ENCODE measurements at places on chromosomes 13 and 19. TPM values are rescaled to one million over a fixed set of nuclear protein-coding genes. Genes with fewer than 3 reads are reported as not detected.

The CACNG6 gene
- 2.2 TPM for total RNA-seq

The SRRM5 gene
- 0.24 TPM for total RNA-seq

The MYPOP gene
- 7.5 TPM for total RNA-seq

The S1PR2 gene
- 15.4 TPM for total RNA-seq

The CIC gene
- 67.9 TPM for total RNA-seq

The VWA8 gene
- total RNA-seq = 18.2 TPM

The GFY gene
- total RNA-seq = not detected

The ALG5 gene
- 30.6 TPM for total RNA-seq

The ZNF443 gene
- total RNA-seq = 3.3 TPM

The PEX11G gene
- total RNA-seq = 3.8 TPM

The PTGIR gene
- 6.9 TPM for total RNA-seq

DNA sequence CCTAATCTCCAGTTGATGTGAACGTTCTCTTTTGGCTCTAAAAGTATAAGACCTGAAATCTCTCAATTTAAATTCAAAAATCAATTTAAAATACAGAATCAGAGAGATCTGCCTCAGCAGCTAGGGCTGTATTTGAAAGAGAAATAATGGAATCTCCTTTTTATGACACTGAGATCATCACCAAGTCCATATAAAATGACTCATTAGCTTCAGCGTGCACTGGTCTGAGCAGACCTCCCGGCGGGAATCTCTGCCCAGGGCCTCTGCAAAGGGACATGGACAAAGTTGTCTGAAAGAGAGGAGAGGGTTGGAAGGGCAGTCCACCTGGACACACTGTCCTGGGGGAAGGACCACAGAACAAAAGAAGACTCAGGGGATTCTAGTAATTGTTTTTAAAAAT lies 855.6 kb downstream of the EFNB2 start:
- H3K4me1 ChIP-seq = no peaks in the 10 kb centered on the region
- no peaks in the 10 kb centered on the region for H3K36me3 ChIP-seq
- DNase-seq = no peak
- H3K4me3 ChIP-seq = no peak overlapping the region
- H3K27me3 ChIP-seq = no peaks in the 10 kb centered on the region

DNA sequence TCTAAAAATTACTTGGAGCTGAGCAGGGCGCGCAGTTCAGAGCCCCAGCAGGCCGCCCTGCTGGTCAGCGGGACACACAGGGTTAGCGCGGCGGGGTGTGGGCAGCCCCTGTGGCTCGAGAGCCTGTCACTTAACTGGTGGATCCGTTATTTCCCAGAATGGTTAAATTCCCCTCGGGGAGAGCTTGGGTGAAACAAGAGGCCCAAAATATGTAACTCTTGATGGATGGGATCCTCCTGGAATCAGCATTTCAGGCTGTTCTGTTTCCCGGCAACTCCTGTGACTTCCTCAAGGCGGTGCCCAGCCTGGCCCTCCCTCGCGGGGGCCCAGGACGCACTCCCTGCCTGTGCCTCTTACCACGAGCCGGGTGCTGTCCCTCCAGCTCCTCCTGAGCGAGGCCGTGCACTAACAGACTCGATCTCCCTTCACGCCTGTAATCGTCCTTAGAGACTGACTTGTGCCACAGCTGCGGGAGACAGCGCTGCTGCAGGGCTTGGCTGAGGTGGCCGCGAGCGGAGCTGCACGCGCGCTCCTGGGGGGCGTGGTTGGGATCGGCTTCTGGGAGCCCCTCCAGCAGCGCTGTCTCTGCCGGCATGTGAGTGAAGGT lies 9.7 kb downstream of the PTBP1 start:
- DNase-seq = no peak
- no peak overlapping the region for H3K27ac ChIP-seq
- peaks cover 22% of the 10 kb centered on the region for H3K4me1 ChIP-seq
- H3K36me3 ChIP-seq = peaks cover 93% of the 10 kb centered on the region
- no peaks in the 10 kb centered on the region for H3K27me3 ChIP-seq
- no peak overlapping the region for H3K4me3 ChIP-seq

DNA sequence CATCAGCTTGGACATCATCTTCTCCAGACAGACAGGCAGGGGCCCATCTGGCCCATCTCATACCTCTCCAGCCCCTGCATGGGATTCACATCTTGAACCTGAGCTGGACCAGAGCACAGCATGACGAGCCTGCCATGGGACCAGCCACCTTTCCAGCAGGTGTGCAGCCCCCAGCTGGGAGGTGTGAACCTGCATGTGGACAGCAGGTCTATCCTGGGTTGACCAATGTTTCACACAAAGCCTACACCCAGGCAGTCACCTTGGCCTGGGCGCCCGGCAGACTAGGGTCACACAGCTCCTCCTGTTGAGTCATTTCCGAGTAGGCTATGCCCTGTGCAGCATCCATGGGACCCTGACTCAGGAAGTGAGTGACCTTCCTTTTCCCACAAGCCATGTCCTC lies 41.4 kb downstream of the MAU2 start:
- H3K36me3 ChIP-seq = peaks cover 21% of the 10 kb centered on the region
- H3K27me3 ChIP-seq = no peaks in the 10 kb centered on the region
- peaks cover 35% of the 10 kb centered on the region for H3K4me1 ChIP-seq
- no peak for DNase-seq
- no peak overlapping the region for H3K4me3 ChIP-seq
- no peak overlapping the region for H3K27ac ChIP-seq

- no peaks in the 10 kb centered on the region for H3K4me1 ChIP-seq
- H3K27ac ChIP-seq = peak overlapping the region; percentile 99
- no peak for DNase-seq
- peaks cover 22% of the 10 kb centered on the region for H3K36me3 ChIP-seq
- H3K27me3 ChIP-seq = no peaks in the 10 kb centered on the region
Observed at GRCh38 chr19:58182577-58182988, 278 bp upstream of the ZNF274 start.

- H3K4me3 ChIP-seq = no peak overlapping the region
- H3K36me3 ChIP-seq = no peaks in the 10 kb centered on the region
- no peak overlapping the region for H3K27ac ChIP-seq
Observed at GRCh38 chr13:68056816-68057710, 826.9 kb upstream of the PCDH9 start.

GRCh38 chr19:7959211-7959610 lies 15.7 kb upstream of the TIMM44 start:
- H3K36me3 ChIP-seq = peaks cover 55% of the 10 kb centered on the region
- H3K27me3 ChIP-seq = no peaks in the 10 kb centered on the region
- no peak for DNase-seq
- H3K4me3 ChIP-seq = no peak overlapping the region
- no peak overlapping the region for H3K27ac ChIP-seq

GRCh38 chr13:65929436-65929835 lies 1300.7 kb downstream of the PCDH9 start:
- no peaks in the 10 kb centered on the region for H3K4me1 ChIP-seq
- DNase-seq = no peak
- no peaks in the 10 kb centered on the region for H3K27me3 ChIP-seq
- no peak overlapping the region for H3K4me3 ChIP-seq

DNA sequence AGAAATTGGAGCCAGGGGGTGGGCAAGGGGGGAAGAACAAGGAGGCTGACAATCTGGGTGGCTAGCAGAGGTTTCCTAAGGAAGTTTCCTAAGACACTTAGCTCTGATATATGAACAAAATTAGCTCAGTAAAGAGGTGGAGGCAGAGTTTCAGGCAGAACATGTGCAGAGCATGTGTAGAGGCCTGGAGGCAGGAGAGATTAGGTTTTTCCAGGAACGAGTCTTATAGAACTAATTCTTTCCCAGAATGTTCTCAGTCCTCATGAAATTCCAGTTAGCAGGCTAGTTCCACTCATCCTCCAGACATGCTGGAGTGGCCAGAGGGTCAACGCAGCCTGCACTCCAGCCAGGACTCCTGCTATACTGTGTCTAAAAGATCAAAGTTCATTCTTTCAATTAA lies 184.7 kb downstream of the LACC1 start:
- H3K27me3 ChIP-seq = no peaks in the 10 kb centered on the region
- H3K4me1 ChIP-seq = no peaks in the 10 kb centered on the region
- H3K4me3 ChIP-seq = no peak overlapping the region
- no peak for DNase-seq
- H3K27ac ChIP-seq = no peak overlapping the region

GRCh38 chr19:13128583-13128982 lies 10.5 kb downstream of the NACC1 start:
- DNase-seq = no peak
- no peaks in the 10 kb centered on the region for H3K27me3 ChIP-seq
- H3K4me3 ChIP-seq = no peak overlapping the region
- H3K27ac ChIP-seq = no peak overlapping the region
- H3K4me1 ChIP-seq = peaks cover 8% of the 10 kb centered on the region

- no peaks in the 10 kb centered on the region for H3K36me3 ChIP-seq
- no peak overlapping the region for H3K4me3 ChIP-seq
- DNase-seq = peak; percentile 90
- peak overlapping the region; percentile 74 for H3K27ac ChIP-seq
Observed at GRCh38 chr19:46975925-46976782, 43.5 kb upstream of the NPAS1 start.

DNA sequence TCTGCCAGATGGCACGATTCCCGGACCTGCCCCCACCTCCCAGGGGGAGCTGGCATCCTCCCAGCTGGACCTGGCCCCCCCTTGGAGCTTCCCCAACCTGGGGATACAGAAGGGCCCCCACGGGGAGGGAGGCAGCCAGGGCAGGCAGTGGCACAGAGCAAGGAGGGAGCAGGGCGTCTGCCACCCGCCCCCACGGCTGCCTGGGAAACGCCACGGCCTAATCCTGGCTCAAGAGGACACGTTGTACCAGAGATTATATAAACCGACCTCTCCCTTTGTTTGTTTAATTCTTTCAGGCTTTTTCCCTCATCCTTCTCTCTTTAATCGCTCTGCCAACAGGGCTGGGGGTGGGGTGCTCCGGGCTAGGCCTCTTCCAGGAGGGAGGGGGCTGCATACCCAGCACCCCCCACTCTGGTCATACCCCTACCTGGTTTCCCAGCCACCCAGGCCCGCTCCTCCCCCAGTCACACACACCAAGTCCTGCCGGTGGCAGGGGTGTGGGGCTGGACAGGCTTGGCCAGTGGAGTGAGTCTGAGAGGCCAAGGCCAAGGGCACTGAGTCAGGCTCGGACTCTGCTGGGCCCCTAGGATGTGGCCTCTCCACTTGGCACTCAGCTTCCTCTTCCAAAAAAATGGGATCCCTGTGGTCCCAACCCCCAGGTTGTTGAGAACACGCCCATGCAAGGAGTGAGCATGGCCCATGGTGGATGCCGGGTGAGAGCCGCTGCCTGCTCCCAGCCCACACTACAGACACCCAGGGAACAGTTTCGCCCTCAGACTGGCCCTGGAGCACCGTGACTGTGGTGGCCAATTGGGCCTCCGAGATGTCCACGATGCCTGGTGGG lies 29.5 kb upstream of the NFIC start:
- H3K27me3 ChIP-seq = no peaks in the 10 kb centered on the region
- no peaks in the 10 kb centered on the region for H3K36me3 ChIP-seq
- peak; percentile 95 for DNase-seq
- peak overlapping the region; percentile 91 for H3K27ac ChIP-seq

DNA sequence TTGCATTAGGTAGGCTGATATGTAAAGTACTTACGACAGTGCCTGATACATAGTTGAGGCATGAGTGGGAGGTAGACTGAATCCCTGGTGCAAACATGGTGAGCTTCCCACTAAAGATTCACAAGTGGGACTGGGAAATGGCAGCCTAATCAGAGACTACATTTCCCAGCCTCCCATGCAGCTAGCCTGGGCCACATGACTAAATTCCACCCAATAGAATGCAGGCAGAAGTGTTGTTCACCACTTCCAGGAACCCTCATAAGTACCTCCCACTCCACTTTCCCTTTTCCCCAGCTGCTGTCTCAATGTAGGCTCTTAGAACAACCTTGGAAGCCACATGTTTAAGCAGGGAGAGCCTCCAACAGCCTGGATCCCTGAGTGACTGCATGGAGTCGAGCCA lies 104.9 kb downstream of the CACNA1A start:
- H3K36me3 ChIP-seq = no peaks in the 10 kb centered on the region
- no peaks in the 10 kb centered on the region for H3K4me1 ChIP-seq

- no peak overlapping the region for H3K4me3 ChIP-seq
- H3K4me1 ChIP-seq = no peaks in the 10 kb centered on the region
- no peak for DNase-seq
- peaks cover 49% of the 10 kb centered on the region for H3K36me3 ChIP-seq
- no peak overlapping the region for H3K27ac ChIP-seq
Observed at GRCh38 chr13:42218576-42218975, 53.4 kb upstream of the AKAP11 start.

GRCh38 chr19:17455308-17456123 lies 5.2 kb downstream of the NXNL1 start:
- H3K27ac ChIP-seq = no peak overlapping the region
- no peaks in the 10 kb centered on the region for H3K4me1 ChIP-seq
- DNase-seq = no peak
- H3K36me3 ChIP-seq = no peaks in the 10 kb centered on the region
- H3K4me3 ChIP-seq = no peak overlapping the region
- peaks cover 35% of the 10 kb centered on the region for H3K27me3 ChIP-seq

DNA sequence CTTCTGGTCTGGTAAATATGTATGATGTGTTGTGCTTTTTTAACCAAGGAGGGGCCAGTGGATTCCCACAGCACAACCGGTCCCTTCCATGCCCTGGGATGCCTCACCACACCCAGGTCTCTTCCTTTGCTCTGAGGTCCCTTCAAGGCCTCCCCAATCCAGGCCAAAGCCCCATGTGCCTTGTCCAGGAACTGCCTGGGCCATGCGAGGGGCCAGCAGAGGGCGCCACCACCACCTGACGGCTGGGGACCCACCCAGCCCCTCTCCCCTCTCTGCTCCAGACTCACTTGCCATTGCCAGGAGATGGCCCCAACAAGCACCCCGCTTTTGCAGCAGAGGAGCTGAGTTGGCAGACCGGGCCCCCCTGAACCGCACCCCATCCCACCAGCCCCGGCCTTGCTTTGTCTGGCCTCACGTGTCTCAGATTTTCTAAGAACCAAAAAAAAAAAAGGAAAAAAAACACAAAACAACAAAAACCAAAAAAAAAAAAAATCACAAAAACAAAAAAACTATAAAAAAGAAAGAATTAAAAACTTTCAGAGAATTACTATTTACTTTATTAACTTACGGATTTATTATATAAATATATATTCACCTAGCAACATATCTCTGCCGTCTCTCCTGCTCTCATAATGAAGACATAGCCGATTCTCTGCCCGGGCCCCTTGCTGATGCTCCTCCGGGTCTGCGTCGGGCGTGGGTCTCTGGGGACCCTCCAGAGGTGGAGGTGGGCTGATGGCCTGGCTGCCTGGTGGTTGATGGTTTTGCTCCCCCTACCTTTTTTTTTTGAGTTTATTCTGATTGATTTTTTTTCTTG lies 14.4 kb downstream of the CAPN12 start:
- peaks cover 63% of the 10 kb centered on the region for H3K36me3 ChIP-seq
- no peak overlapping the region for H3K4me3 ChIP-seq
- no peaks in the 10 kb centered on the region for H3K27me3 ChIP-seq
- H3K27ac ChIP-seq = peak overlapping the region; percentile 31
- DNase-seq = peak; percentile 85

All from lower lobe of right lung (tissue), 2 donors.